Naive thymus-derived CD4-positive, alpha-beta T cell (primary cell): ENCODE measurements at places on chromosomes 12 and 14. TPM values are rescaled to one million over a fixed set of nuclear protein-coding genes. Genes with fewer than 3 reads are reported as not detected.

Gene CCDC177
- total RNA-seq = not detected

Gene RD3L
- not detected for total RNA-seq

Gene FOXG1
- not detected in 2 replicates for total RNA-seq

Gene RNASE7
- total RNA-seq = not detected

- DNase-seq = no peak
Measured at GRCh38 chr12:39923364-39923763, 182.5 kb downstream of the SLC2A13 start.

DNA sequence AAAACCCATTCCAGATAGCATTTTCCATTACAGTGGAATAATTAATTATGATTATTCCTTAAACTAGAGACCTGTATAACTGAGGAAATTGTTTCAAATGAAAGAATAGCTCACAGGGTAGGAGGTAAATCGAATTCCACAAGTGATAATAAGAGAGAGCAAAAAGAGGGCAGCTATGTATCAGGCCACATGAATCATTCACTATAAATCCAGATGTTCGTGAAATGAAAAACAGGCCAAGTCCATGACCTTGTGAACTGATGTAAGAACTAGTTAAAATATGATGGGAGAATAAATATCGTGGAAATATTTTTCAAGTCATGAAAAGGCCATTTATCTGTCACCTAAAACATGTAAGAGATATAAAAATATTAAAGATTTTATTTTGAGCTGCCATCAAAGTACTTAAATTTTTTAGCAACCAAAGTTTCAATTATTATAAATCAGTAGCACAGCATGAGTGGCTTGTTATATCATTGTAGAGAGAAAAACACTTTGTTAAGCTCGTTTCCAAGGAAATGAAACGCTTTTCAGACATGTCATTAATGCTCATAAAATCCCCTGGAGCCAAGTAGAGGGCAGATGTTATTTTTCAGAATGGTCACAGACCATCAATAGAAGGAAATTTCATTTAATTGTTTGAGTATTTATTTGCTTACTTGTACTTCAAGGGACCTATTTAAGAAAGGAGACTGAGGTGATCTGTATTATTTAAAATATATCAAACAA lies 120.6 kb upstream of the CDKN3 start:
- no peak for DNase-seq

- DNase-seq = no peak
Measured at GRCh38 chr12:21980544-21980943, 39.3 kb upstream of the ABCC9 start.

GRCh38 chr14:36075203-36075602 lies 101.3 kb downstream of the PTCSC3 start:
- no peak for DNase-seq

GRCh38 chr14:60965402-60965801 lies 15.5 kb downstream of the TRMT5 start:
- DNase-seq = no peak

- no peak for DNase-seq
Measured at GRCh38 chr14:22844221-22845102, 8.1 kb downstream of the MMP14 start.

DNA sequence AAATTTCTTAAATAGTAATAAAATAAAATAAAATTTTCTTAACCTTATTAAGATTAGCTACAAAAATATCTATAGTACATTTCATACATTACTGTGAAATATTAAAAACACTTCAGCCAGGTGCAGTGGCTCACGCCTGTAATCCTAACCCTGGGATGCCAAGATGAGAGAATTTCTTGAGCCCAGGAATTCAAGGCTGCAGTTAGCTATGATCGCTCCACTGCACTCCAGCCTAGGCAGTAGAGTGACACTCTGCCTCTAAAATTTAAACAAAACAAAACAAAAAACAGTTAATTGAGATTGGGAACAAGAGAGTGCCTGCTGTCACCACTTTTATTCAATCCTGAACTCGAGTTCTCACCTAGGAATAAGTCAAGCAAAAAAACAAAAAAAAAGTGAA lies 95.0 kb upstream of the CPNE8 start:
- no peak for DNase-seq

DNA sequence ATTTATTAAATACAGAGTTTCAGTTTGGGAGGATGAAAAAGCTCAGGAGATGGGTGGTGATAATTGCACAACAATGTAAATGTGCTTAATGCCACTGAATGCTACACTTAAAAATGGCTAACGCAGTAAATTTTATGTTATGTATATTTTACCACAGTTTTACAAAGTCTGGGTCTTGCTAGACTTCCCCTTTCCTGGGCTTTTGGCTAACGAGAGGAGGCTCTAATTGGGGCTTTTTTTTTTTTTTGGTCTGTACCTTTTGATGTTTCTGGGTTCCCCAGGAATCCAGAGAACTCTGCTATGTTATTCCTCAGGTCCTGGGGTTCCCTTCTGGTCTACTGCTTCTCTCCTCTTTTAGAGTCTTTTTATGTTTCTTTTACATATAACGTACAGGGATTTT lies 355.5 kb downstream of the CACNA1C start:
- DNase-seq = no peak

GRCh38 chr12:54217774-54218241 lies 29.0 kb upstream of the SMUG1 start:
- DNase-seq = no peak
